T1000 (cell line): ENCODE measurements at places on chromosomes 16 and 17.

GRCh38 chr17:1914661-1915083 lies 84.9 kb downstream of the RPA1 start:
- DNase-seq = no peak

DNA sequence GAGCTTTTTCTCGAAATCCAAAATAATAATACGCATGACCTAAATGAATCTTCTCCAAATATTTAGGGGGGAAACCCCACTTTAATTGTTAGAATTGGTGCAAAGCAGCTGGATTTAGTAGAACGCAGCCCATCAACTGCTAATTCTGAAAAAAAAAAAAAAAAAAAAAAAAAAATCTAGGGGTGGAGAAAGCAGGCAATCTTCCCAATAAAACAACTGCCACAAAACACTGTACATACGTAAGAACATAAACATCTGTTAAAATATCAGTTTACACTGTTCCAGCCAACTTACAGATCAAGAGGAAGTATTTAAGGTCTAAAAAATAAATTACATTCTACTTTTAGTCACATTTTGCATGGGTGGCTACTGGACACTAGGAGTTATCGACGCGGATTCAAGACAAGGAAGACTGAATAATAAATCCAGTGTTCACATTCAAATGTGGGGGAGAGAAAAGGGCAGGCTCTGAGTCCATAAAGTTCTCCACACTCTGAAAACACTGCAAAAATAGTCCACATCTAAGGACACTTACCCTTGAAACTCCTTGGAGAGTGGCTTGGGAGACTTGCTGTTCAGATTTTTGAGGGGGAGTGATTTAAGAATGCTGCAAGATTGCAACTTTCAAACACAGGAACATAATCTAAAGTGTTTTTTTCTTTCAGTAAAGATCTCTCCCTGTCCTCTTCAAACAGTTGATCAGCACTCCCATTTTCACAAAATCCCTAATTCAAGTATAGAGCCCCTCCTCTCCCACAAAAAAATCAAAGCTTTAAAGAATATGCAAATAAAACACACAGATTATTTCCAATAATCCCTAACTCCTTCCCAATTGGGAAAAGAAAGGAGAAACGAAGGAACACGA lies 1.3 kb downstream of the APPBP2 start:
- no peak for DNase-seq

DNA sequence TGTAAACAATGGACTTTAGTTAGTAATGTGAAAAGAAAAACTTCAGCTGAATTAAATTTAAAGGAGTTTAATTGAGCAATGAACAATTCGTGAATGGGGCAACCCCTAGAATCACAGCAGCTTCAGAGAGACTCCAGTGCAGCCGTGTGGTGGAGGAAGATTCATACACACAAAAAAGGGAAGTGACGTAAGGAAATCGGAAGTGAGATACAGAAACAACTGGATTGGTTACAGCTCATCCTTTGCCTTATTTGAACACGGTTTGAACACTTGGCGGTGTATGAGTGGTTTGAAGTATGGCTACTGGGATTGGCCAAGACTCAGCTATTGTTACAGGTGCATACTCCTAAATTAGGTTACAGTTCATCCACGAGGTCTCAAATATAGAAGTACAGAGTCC lies 460.4 kb upstream of the ASIC2 start:
- DNase-seq = no peak

GRCh38 chr16:11242658-11243057 lies 13.3 kb downstream of the SOCS1 start:
- DNase-seq = no peak

GRCh38 chr17:51119415-51120356 lies 982 bp downstream of the SPAG9 start:
- DNase-seq = no peak

DNA sequence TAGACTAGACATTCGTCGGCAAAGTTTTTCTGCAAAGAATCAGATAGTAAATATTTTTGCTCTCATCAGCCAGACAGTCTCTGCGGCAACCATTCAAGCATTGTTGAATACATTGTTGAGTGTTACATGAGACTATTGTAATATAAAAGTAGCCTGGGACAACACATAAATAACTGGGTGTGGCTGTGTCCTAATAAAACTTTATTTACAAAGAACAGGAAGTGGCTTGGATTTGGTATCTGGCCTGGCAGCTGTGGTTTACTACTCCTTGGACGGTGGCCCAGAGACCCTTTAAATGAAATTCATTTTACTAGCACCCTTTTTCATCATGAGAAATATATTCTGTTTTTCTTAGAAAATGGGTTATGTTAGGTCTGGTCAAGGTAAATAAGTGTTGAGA lies 297.2 kb downstream of the WWOX start:
- no peak for DNase-seq

GRCh38 chr17:73121506-73121905 lies 29.0 kb upstream of the SLC39A11 start:
- DNase-seq = no peak

DNA sequence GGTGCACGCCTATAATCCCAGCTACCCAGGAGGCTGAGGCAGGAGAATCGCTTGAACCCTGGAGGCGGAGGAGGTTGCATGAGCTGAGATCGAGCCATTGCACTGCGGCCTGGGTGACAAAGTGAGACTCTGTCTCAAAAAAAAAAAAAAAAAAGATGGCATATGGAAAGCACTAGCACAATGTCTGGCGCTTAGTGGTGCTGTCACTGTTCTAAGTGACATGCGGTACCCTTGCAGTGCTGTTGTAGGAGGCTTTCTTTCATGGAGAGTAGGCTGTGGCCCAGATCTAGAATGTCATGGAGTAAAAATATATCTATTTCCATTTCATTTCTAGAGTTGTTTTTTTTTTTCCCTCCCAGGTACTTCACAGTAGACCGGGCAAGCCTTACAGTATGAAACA lies 14.6 kb upstream of the METTL9 start:
- DNase-seq = no peak

DNA sequence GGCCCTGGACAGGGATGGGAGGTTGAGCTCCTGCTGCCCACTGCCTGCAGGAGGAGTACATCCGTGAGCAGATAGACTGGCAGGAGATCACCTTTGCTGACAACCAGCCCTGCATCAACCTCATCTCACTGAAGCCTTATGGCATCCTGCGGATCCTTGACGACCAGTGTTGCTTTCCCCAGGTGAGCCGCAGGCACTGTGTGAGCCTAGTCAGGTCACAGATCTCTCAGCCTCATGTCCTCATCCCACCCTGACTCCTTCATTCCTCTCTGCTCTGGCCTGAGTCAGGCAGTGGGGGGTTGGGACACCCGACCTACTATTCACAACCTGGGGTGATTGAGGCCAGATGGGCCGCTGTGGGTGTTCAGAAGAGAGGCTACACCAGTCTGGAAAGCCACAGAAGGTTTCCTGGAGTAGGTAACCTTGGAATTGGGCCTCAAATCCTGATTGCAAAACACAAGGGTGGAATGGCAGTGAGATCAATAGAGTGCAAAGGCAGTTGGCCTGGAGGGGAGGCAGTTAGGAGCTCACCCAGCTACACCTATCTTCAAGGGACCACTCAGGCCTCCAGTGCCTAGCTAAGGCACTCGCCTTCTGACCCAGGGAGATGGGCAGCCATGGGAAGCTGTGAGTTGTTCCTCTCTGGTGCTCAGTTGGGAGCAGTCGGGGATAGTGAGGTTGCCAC lies 29.7 kb downstream of the MYO15A start:
- no peak for DNase-seq

DNA sequence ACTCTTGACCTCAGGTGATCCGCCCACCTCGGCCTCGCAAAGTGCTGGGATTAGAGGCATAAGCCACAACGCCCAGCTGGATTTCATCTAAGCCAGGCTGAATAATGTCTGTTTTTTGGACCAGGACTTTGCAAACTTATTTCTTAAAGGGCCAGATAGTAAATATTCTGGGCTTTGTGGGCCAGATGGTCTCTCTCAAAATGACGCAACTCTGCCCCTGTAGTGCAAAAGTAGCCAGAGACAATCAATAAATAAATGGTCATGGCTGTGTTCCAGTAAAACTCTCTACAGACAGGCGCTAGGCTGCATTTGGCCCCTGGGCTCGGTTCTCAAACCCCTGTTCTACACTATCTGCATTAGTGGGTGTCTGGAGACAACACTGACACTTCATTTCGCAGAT lies 121.9 kb upstream of the CDH13 start:
- no peak for DNase-seq

DNA sequence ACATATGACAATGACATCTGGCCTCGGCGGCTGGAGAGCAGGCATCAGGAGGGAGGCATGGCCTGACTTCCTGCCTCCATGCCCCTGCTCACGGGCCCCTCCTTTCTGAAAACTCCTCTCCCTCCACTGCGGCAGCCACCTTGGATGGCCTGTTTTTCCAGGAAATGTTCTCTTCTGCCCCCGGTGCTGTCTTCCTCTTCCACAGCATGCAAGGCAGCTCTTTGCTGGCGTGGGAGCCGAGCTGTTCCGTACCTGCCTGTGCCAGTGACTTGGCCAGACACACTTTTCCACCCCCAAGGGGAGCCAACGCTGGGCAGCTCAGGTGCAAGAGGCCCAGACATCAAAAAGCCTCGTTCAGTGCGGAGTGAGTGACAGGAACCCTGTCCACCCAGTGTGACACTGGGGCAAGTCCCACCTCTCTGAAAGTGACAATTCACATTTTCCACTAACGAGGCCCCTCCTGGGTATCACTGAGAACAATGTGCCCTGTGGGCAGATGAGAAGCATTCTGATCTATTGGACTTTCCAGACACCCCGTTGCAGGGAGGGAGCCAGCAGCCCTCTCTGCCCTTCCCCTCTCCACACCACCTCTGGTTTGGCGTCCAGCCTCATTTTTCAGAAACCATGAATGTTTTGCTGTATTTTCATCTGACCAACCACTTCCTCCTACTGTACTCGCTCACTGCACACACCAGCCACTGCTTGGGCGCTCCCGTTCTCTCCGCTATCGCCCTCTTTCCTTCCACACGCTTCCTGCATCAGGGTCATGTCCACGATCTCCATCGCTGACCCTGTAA lies 31.2 kb downstream of the NSMCE1 start:
- DNase-seq = no peak

DNA sequence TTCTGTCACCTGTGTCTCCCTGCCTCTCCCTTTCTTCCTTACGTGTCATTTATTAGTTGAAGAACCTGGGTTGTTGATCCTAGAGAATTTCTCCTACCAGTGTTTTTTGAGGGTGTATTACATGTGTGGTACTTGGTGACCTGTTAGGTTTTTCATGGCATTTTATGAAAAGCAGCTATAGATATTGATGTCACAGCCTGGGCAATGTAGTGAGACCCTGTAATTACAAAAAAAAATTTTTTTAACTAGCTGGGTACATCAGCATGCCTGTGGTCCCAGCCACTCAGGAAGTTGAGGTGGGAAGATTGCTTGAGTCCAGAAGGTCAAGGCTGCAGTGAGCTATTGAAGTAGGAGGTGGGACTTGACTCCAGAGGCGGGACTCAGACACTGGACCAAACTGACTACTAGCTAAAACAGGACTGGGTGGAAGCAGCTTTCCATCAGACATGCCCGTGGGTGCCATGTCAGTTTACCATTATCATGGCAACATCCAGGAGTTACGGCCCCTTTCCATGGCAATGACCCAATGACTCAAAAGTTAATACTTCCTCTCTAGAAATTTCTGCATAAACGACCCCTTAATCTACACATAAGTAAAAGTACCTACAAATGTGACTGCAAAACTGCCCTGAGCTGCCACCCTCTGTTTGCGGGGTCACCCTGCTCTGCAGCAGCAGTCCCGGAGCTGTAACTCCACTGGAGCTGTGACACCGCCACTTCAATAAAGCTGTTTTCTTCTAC lies 311.4 kb downstream of the SNX29 start:
- DNase-seq = no peak

- no peak for DNase-seq
Measured at GRCh38 chr16:27690608-27691007, 140.7 kb downstream of the KATNIP start.

- no peak for DNase-seq
Measured at GRCh38 chr17:46081018-46081320, 81.9 kb downstream of the STH start.

DNA sequence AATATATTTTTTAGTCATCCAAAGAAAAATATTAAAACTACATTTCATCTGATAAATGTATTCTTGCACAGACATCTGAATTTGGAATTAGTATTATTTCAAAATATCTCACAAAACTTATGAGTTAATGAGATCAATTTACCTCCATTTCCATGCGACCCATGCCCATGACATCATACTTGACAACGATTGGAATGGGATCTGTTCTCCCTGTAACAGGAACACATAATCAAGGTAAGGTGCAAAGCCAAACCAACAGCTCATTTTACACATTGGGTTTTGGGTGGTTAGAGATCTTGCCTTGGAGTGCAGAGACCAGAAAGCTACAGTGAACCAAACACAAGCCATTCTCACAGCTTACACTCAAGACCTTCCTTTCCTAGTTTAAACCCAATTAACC lies 46.9 kb upstream of the ITGA2B start:
- no peak for DNase-seq

DNA sequence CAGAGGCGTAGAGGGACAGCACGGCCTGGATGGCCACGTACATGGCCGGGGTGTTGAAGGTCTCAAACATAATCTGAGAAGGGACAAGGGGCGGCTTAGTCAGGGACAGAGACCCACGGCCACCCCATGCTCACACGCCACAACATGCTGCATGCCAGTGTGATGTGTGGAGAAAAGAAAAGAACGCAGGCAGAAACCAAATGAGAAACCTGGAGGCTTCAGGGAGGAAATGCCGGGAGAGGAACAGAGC lies 1.1 kb downstream of the ACTG1 start:
- DNase-seq = no peak

DNA sequence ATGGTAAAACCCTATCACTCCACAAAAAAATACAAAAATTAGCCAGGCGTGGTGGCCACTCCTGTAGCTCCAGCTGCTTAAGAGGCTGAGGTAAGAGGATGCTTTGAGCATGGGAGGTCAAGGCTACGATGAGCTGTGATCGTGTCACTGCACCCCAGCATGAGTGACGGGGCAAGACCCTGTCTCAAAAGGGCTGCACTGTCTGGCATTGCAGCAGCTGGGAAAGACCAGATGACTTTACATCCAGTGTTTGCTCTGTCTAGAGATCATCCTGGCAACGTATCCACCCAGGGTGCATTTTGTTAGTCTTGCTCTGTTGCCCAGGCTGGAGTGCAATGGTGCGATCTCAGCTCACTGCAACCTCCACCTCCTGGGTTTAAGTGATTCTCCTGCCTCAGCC lies 52.0 kb downstream of the MRM3 start:
- DNase-seq = no peak

DNA sequence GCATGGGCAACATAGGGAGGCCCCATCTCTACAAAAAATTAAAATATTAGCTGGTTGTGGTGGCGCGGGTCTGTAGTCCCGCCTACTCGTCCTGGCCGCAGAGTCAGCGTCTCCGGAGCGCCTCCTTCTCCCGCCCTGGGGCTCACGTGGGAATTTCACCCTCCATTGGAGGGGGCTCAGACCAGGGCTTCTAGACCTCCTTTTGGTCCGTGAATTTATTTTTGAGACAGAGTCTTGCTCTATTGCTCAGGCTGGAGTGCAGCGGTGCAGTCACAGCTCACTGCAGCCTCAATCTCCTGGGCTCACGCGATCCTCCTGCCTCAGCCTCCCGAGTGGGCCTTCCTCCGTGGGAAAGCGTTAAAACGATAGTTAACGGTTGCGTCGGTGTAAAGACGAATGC lies 394 bp upstream of the NME4 start:
- DNase-seq = no peak
